ENCODE measurements at places on chromosomes 5 and 9. TPM values are rescaled to one million over a fixed set of nuclear protein-coding genes. Genes with fewer than 3 reads are reported as not detected.

CEL gene
- 0.75 TPM for total RNA-seq

C5orf52 gene
- not detected for total RNA-seq

BRINP1 gene
- total RNA-seq: 1.5 TPM

DNA sequence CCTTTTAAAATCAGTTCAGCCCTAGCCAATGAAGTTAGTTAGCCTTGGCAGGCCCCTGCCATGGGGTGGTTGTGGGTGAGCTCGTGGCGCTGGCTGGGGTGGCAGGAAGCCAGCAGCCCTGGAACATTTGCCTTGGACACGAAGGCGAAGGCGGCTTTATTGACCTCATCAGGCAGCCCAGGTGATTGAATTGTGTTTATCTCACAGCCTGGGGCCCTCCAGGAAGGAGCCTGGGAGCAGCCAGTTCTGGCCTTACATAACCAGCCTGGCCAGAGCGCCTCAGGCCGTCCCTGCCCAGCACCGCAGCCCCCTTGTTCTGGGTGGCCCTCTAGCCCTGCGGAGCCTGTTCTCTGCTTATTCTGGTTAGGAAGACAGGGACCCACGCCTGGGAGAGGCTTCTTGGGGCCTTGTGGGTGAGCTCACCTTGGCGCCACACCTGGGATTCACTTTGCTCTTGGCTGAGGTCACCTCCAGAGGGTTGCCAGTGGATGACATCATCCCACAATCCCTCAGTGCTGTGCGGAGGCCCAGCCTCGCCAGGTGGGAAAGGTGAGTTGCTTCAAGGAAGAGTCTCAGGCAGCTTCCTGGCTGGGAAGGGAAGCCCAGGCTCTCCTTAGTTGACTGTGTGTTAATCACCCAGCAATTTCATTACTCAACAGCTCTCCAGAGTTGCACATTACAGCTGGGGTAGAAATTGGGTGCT is 54.4 kb upstream of the RPL26L1 start:
- H3K27ac ChIP-seq: peak overlapping the region; percentile 91
- H3K4me3 ChIP-seq: no peak overlapping the region
- DNase-seq: peak; percentile 90
- peaks cover 14% of the 10 kb centered on the region for H3K36me3 ChIP-seq

- no peaks in the 10 kb centered on the region for H3K36me3 ChIP-seq
- peak overlapping the region; percentile 33 for H3K27ac ChIP-seq
- no peak overlapping the region for H3K4me3 ChIP-seq
- H3K27me3 ChIP-seq: no peaks in the 10 kb centered on the region
Measured at GRCh38 chr5:82164977-82165713, 113.0 kb downstream of the RPS23 start.

- no peak overlapping the region for H3K4me3 ChIP-seq
- H3K27me3 ChIP-seq: no peaks in the 10 kb centered on the region
- peaks cover 9% of the 10 kb centered on the region for H3K4me1 ChIP-seq
Measured at GRCh38 chr9:83471241-83471640, 67.0 kb downstream of the FRMD3 start.

DNA sequence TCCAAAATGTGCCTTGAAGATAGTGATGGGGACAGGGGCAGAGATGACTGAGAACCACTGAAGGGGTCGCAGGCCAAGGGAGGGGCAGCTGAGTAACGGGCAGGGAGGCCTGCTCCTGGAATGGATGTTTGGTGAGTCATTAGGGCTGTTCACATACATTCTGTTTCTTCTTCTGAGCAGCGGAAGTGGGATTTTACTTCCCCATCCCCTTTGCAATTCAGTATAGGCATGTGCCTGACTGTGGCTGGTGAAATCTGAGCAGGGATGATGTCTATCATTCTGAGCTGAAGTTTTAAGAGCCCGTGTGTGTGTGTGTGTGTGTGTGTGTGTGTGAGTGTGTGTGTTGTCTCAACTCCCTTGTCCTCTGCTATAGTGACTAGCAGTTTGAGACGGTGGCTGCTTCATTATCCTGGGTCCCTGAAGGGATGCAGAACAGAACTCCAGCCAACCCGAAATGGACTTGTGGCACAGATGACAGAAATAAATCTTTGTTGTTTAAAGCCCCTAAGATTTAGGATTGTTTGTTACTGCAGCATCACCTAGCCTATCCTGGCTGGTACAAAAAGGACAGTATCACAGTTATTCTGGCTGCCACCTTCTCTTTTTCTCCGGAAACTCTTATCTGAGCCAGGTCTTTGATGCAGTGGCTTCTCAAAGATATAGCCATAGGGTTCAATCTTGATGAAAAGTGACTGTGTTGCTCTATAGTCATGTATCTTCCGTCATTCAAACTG is 29.2 kb upstream of the TGFBI start:
- no peaks in the 10 kb centered on the region for H3K27me3 ChIP-seq
- H3K4me3 ChIP-seq: no peak overlapping the region
- no peak overlapping the region for H3K27ac ChIP-seq

- H3K36me3 ChIP-seq: no peaks in the 10 kb centered on the region
- no peak overlapping the region for H3K4me3 ChIP-seq
- H3K27ac ChIP-seq: no peak overlapping the region
- H3K4me1 ChIP-seq: no peaks in the 10 kb centered on the region
Measured at GRCh38 chr5:81657386-81657785, 93.5 kb downstream of the SSBP2 start.

DNA sequence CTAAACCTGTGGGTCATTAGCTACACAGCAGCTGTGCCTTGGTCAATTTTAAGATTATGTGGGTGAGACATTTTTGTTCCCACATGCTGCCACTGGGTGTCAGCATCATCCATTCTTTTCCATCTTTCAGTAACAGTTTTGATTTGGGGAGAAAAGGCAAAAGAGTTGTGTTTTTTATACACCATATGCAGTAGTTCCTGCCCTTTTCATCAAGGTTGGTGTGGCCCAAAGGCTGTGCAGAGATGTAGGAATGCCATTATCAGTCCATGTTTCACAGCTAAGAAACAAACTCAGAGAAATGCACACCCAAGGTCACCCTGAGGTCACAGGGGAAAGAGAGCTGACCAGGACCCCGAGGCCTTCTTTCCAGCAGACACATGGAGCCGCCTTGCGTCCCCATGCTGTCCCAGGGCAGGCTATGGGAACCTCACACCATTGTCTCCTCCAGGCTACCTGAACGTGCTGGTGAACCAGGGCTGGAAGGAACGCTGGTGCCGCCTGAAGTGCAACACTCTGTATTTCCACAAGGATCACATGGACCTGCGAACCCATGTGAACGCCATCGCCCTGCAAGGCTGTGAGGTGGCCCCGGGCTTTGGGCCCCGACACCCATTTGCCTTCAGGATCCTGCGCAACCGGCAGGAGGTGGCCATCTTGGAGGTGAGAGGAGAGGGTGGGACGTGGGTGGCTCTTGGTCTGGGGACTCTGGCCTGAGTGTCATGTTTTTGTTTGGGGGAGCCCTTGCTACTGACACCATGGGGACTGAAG is 27.8 kb upstream of the GRPEL2 start:
- peaks cover 11% of the 10 kb centered on the region for H3K4me1 ChIP-seq
- no peaks in the 10 kb centered on the region for H3K27me3 ChIP-seq
- no peak for DNase-seq
- no peak overlapping the region for H3K4me3 ChIP-seq
- H3K27ac ChIP-seq: no peak overlapping the region

DNA sequence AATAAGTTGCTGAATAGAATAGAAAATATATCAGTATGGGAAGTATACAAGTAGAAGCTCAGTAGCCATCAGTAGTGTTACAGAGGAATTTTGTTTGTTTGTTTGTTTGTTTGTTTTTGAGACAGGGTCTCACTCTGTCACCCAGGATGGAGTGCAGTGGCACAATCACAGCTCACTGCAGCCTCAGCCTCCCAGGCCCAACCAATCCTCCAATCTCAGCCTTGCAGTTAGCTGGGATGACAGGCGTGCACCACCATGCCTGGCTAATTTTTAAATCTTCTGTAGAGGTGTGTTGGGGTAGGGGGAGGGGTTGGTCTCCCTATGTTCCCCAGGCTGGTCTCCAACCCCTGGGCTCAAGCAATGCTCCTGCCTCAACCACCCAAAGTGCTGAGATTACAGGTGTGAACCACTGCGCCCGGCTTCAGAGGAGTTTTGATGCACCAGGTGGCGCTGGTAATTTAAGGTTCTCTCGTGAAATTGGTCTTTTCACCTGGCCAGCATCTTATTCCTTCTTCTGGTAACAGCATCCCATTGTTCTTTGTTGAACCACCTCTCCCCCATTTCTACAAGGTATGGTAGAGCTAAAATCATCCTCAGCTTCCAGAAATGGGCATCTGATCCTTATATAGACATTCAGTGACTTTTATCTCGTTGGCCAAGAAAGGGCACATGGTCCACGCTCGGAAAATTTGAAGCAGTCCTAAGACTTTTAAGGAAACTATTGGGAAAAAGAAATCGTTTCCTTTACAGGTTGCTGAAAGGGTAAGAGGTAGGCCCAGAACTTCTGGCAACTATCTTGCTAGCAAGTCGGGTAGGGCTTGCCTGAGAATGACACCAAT is 157.1 kb downstream of the ARRDC3 start:
- H3K36me3 ChIP-seq: no peaks in the 10 kb centered on the region
- no peaks in the 10 kb centered on the region for H3K27me3 ChIP-seq
- H3K4me3 ChIP-seq: no peak overlapping the region

DNA sequence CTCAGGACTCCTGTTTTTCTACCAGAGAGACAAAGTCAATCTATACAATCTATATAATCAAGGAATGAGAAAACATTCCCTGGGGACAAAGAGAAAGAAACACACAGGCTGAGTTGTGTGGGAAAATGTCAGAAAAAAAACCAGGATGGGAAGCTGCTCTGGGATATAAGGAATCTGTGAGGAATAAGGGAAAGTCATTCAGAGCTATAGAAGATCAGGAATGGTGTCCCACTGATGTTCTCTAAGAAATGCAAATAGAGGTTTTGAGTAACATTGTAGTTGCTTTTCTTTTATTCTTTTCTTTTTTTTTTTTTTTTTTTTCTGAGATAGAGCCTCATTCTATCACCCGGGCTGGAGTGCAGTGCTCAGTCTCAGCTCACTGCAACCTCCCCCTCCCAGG is 605.9 kb upstream of the KLF4 start:
- H3K4me3 ChIP-seq: no peak overlapping the region
- no peak for DNase-seq
- no peaks in the 10 kb centered on the region for H3K36me3 ChIP-seq
- H3K27ac ChIP-seq: no peak overlapping the region

DNA sequence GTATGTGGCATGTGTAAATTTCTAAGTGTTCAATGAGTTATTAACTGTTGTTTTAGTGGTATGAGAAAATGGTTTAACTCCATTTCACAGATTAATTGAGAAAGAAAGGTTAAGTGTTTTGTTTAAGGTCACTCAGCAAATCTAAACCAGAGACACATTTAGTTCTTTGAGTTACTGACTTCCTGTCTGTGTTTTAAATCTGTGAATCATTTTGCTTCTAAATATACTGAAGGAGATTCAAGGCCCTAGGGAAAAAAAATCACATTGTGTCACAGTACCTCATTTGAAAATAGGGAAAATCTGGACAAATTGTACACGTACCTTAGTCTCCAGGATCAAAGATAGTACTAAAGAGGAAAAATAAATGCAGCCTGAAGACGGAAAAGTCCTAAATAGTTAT is 368.2 kb downstream of the TMEM161B start:
- H3K36me3 ChIP-seq: no peaks in the 10 kb centered on the region
- H3K27me3 ChIP-seq: no peaks in the 10 kb centered on the region
- H3K4me1 ChIP-seq: no peaks in the 10 kb centered on the region
- no peak for DNase-seq
- H3K4me3 ChIP-seq: no peak overlapping the region

DNA sequence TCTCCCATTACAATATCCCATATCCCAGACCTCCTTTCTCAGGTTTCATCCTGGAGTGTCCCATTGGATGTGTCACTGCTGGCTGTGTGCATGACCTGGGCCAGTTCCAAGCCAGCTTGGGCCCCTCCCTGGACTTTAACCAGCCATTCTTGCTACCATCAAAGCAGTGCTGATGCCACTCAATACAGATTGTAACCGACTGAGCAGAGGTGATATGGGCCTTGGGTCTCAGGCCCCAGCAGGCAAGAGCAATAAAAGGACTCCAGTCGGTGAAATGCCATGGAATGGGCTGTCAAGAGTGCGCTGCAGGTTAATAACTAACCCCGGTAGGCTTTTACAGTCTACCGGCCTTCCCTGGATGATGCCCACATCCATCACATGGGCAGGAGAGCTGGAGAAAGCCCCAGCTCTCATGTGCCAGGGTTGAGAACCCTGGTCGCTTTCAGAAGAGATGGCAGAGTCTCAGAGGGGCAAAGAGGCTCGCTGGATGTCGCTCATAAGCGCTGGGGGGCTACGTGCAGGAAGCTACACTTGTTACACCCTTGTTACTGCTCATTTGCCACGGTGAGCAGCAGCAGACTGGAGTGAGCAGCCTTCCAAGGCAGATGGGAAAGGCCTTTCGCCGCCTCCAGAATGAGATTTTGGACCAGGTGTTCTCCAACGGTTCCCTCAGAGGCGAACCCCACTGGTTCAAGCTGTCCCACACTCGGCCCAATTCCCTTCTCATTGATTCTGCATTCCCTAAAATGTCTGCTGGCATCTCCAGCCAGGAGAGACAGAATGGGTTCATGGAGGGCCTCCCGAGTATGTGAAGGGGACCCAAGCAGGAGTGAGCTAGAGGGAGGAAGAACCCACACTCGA is 13.2 kb downstream of the EPB41L4B start:
- no peak overlapping the region for H3K27ac ChIP-seq
- H3K36me3 ChIP-seq: no peaks in the 10 kb centered on the region
- no peaks in the 10 kb centered on the region for H3K27me3 ChIP-seq
- H3K4me1 ChIP-seq: peaks cover 6% of the 10 kb centered on the region

DNA sequence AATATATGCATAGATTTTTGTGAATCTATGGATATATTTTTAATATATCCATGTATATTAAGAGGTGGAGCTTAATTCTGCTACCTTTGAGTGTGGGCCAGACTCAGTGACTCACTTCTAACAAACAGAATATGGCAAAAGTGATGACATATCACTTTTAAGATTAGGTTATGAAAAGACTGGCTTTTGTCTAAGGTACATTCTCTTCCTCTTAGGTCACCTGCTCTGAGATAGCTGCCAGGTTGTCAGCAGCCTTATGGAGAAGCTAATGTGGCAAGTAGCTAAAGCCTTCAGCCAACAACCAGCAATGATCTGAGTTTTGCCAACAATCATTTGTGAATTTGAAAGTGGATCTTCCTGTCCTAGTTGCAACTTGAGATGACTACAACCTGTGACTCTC is 83.8 kb downstream of the ANKRD31 start:
- no peaks in the 10 kb centered on the region for H3K36me3 ChIP-seq
- H3K27me3 ChIP-seq: no peaks in the 10 kb centered on the region
- no peak overlapping the region for H3K4me3 ChIP-seq
- H3K27ac ChIP-seq: no peak overlapping the region
- DNase-seq: no peak

GRCh38 chr9:93676310-93677047 is 100.1 kb downstream of the PHF2 start:
- H3K27ac ChIP-seq: no peak overlapping the region
- H3K36me3 ChIP-seq: peaks cover 43% of the 10 kb centered on the region
- H3K27me3 ChIP-seq: no peaks in the 10 kb centered on the region
- no peak overlapping the region for H3K4me3 ChIP-seq
- no peaks in the 10 kb centered on the region for H3K4me1 ChIP-seq

- H3K27me3 ChIP-seq: peaks cover 6% of the 10 kb centered on the region
- no peak overlapping the region for H3K4me3 ChIP-seq
- no peaks in the 10 kb centered on the region for H3K4me1 ChIP-seq
- H3K36me3 ChIP-seq: no peaks in the 10 kb centered on the region
- DNase-seq: no peak
Measured at GRCh38 chr9:132474253-132474652, 64.2 kb downstream of the CFAP77 start.

GRCh38 chr5:98700730-98701129 is 72.7 kb upstream of the RGMB start:
- no peaks in the 10 kb centered on the region for H3K4me1 ChIP-seq
- no peak overlapping the region for H3K4me3 ChIP-seq
- DNase-seq: no peak
- H3K27ac ChIP-seq: no peak overlapping the region
